ENCODE measurements at places on chromosomes 7 and 10. TPM values are rescaled to one million over a fixed set of nuclear protein-coding genes. Genes with fewer than 3 reads are reported as not detected.

Gene FFAR4
- 0.06 TPM for total RNA-seq

Gene AGMO
- total RNA-seq: 0.77 TPM

Gene LLCFC1
- not detected for total RNA-seq

Gene TUBB8
- 0.05 TPM for total RNA-seq

Gene HOXA1
- 2.1 TPM for total RNA-seq

Gene GHRHR
- total RNA-seq: not detected
